Endothelial cell of umbilical vein (primary cell): ENCODE measurements at places on chromosomes 12 and 14.

DNA sequence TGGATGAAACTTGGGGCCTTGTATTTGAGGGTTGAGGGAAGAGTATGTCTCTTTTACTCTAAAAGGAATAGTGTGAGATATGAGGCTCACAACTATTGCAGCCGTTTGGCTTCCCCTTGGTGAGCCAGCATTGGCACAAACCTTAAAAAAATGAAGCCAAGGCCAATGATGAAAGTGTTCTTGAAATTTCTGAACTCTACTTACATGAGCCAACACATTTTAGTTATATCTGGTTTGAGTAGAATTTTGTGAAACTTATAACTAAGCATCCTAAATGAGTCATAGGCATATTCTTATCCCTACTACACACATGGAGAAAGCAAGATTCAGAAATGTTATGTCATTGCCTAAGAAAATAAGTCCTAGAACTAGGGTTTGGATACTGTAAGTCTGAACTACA, 55.3 kb upstream of the ACSS3 start:
- DNase-seq = no peak

- no peak for DNase-seq
Measured at GRCh38 chr12:26978801-26979200, 35.4 kb downstream of the TM7SF3 start.

DNA sequence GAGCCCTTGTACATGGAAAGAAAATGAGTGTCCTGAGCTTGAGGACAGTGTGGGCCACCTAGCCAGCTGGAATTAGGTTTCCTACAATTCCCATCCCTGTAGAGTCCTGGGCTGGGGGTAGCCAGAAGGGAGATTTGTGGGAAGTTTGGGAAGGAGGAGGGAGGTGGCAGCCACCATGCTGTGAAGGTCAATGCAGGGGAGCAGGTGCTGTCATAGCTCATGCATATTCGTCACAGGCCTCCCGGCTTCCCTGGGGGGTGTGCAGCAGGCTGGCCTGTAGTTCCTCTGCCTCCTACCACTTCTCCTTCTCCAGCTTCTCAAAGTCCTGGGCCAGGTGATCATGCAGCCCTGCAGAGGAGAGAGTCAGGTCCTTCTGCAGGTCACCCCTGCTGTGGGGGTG, 121.3 kb downstream of the TBX3 start:
- no peak for DNase-seq

GRCh38 chr12:4225571-4225970, 48.0 kb upstream of the CCND2 start:
- no peak for DNase-seq

- no peak for DNase-seq
Measured at GRCh38 chr14:61530896-61531295, 164.4 kb upstream of the HIF1A start.

DNA sequence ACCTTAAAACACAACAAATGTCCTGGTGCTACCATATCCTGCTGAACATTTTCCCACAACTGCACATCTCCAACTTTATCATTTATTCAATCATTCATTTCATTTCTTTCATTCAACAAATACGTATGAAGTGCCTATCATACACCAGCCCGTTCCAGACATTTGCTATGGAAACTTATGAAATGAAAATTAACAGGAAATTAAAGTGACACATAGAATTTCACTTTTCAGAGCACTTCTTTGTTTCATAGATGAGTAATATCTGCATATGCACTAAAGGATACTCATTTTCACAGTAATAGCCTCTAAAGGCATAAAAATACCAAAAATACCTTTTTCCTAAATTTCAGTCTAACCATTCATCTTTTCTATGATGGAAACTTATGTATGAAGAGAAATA, 12.6 kb downstream of the CNIH1 start:
- DNase-seq = no peak

DNA sequence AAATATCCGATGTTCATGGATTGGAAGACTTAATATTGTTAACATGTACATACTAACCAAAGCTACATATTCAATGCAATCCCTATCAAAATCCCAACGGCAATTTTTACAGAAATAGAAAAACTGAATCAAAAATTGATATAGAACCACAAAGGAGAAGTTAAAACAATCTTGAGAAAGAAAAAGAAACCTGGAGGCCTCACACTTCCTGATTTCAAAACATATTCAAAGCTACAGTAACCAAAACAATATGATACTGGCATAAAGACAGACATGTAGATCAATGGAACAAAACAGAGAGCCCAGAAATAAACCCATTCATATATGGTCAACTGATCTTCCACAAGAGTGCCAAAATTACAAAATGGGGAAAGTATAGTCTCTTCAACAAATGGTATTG, 5.4 kb upstream of the PELI2 start:
- DNase-seq = no peak

DNA sequence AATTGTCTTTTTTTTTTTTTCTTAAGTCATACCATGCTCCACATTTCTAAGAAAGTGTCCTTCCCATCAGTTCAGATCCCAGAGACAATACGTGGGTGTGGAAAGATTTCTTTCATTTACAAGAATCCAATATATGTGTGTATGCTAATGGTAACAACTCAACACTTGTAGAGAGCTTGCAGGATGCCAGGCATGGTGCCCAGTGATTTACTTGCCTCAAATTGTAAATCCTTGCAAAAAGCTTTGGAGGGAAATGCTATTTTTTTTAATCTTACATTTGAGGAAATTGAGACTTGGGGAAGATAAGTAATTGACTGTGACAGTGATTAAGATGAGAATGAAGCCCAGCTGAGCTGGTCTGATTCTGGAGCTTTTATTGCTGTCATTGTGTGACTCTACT, 1264.6 kb upstream of the SEL1L start:
- no peak for DNase-seq

- DNase-seq = peak; percentile 48
Measured at GRCh38 chr12:45284096-45284901, 68.4 kb downstream of the ANO6 start.

- DNase-seq = no peak
Measured at GRCh38 chr12:77032406-77032805, 33.0 kb downstream of the E2F7 start.

GRCh38 chr12:101939856-101940265, 62.5 kb downstream of the DRAM1 start:
- peak; percentile 76 for DNase-seq

- DNase-seq = no peak
Measured at GRCh38 chr12:123258593-123258992, 13.1 kb downstream of the CDK2AP1 start.

- no peak for DNase-seq
Measured at GRCh38 chr14:73457924-73458182, 493 bp downstream of the NUMB start.

GRCh38 chr12:121085506-121086353, 46.7 kb upstream of the OASL start:
- no peak for DNase-seq
